Small intestine (tissue), 16 donors: ENCODE measurements at places on chromosomes 12 and 14. TPM values are rescaled to one million over a fixed set of nuclear protein-coding genes. Genes with fewer than 3 reads are reported as not detected.

DNA sequence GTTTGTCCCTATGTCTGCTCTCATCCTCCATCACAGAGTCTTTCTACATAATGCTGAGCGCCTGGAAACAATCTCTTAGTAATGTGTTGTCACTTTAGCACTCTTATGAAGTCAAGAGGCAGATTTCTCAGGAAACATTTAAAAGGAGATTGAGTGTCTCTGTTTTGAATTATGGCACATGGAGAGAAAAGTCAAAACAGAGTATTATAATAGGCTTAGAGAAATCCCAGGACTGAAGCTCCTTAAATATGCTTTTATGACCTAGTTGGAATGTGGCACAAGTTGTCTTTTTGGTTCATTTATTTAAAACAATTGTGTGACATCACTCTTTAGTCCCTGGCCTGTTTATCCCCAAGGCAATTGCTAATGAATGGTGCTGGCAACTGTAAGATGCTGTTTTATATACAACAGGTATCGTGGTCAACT is 117.8 kb upstream of the HIF1A start:
- DNase-seq, result no peak

The KRT84 gene
- polyA plus RNA-seq, result not detected

The PLD4 gene
- polyA plus RNA-seq, result not detected

The GLIPR1L2 gene
- not detected for polyA plus RNA-seq

GRCh38 chr14:55436931-55437330 is 3.5 kb downstream of the TBPL2 start:
- DNase-seq, result no peak

The BCL7A gene
- polyA plus RNA-seq, result 5.4 TPM

DNA sequence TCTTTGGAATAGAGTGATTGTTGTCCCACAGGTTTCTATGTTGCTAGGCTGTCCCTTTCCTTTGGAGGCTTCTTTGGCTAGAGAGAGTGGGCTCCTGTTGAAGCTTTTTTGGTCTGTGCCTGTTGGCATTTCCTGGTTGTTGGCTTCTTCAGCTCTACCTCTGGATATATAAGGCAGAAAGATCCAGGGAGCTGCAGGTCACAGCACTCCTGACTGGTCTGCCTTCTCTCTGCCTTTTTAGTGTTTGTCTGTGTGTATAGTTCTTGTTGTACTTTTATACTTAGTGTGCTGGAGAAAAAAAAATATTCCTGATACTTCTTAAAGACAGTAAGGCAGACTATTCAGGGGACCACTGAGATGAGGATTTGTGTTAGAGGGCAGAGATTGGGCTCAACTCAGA is 202.7 kb downstream of the FBXL14 start:
- DNase-seq, result no peak

The VDR gene
- polyA plus RNA-seq, result 47.0 TPM

DNA sequence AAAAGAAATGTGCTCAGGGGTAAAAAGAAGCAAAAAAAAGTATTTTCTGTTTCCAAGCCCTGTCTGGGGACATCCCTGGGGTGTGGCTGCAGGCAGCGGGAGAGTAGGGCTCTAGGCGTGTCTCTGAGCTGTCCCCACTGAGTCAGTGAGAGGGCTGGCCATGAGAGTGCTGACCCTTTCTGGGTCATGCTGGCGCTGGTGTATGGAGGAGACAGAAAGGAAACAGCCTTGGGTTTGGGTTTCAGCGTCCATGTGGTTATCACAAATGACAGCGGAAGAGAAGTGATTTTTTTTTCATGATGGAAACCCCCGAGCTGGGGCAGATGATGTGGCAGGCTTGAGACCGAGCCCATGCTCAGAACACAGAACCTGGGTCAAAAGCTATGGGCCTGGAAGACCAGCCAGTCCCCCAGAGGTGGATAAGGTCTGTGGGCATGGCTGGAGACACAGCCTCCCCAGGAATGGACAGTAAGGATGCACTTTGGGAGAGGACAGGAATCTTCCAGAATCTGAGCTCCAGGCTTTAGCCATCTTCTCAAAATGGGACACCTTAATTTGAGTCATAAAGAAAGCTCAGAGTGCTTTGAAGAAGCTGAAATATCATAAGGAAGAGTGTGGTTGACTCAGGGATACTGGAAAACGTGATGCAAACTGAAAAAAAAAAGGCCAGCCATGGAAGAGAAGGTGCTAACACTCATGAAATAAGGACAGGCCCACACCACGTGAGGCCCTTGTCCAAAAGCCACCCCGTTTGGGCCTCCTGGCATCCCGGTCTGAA is 36.2 kb downstream of the SYNE3 start:
- no peak for DNase-seq

The STON2 gene
- polyA plus RNA-seq, result 3.4 TPM
